ENCODE measurements at places on chromosomes 2 and 18. TPM values are rescaled to one million over a fixed set of nuclear protein-coding genes. Genes with fewer than 3 reads are reported as not detected.

SCTR gene
- 0.87 TPM for polyA plus RNA-seq

CPLX4 gene
- not detected for polyA plus RNA-seq

CCDC121 gene
- polyA plus RNA-seq = 6.6 TPM

GAL3ST2 gene
- not detected for polyA plus RNA-seq

BOLL gene
- polyA plus RNA-seq = 1.6 TPM

HRH4 gene
- not detected for polyA plus RNA-seq

DNA sequence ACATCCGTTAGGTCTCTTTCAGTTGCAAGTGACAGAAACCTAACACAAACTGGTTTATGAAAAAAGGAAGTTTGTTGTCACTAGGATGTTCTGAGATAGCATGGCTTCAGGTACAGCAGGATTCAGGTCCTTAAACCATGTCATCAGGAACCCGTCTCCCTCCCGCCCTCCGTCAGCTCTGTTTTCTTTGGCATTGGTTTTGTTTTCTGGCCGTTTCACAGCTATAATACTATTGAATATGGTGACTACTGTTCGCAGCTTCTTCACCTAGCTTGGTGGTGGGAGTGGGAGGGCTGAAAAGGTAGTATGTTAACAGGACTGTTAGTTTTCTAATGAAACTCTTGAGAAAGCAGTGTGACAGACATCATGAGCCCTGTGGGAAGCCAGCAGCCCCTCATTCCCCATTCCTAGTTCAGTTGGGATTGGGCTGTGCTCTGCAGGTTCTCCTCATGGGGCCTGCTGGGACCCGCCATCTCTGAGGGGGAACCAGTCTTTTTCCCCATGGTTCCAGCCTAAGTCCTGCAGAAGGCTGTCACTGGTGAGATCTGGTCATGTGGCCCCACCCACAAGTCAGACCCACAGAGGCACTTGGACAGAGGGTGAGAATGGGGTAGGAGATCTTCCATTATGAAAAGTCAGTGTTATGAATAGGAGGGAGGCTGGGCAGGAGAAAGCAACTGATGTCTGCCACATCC is 12.1 kb downstream of the PTMA start:
- DNase-seq = no peak

GRCh38 chr18:44128365-44128764 is 552.3 kb upstream of the SETBP1 start:
- DNase-seq = no peak

DNA sequence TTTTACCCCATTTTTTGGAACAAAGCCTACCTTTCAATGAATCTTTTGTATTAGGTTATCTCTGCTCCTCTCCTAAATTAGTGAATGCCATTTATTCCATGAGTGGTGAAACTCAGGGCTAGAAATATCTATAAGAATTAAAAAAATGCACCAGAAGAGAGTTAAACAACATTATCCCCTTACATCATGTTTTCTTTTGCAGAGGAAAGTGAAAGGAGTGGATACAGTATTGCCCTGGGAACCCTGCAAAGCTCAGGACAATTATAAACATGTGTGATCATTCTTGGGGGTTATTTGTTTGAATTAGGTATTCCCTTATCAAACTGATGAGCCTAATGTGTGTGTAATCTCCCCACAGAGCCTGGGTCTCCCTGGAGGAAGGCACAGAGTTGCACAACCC is 559.2 kb downstream of the RNF144A start:
- no peak for DNase-seq

GRCh38 chr2:233464056-233464455 is 102.5 kb downstream of the USP40 start:
- no peak for DNase-seq

- no peak for DNase-seq
Measured at GRCh38 chr2:143532061-143532460, 402.8 kb downstream of the ARHGAP15 start.

DNA sequence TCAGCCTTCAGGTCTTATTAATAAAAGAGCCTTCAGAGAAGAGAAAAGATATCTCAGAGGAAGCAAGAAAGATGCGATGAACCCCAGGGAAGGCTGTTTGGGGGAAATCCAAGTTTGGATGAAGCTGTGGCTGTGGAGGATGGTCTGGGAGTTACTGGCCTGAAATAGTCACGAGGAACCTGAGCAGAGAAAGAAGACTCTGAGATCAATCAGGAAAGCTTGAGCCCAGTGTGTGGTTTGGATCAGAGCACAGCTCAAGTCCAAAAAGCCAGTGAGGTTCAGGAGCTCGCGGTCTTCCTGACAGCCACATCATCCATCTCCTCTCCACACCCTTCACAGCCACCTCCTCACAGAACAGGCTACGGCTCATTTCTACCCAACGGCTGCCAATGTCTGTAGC is 87.4 kb upstream of the SERPINE2 start:
- peak; percentile 81 for DNase-seq

DNA sequence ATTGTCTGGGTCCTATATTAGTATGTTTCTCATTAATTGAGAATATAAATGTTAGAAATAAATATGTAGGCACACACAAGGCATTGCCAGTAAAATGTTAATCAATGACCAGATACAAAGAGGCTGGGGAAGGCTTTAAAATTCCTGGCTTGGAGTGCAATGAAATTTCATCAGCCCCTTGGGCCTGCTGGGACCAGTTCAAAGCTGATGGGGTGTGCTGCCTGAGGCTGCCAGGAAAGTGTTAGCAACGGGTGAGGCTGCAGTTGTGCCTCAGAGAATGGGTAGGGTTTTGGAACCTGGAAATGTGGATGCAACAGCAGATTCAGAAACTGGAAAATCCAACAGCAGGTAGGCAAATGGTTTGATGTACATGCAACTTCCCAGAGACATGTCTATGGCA is 68.9 kb downstream of the DIPK1C start:
- no peak for DNase-seq

GRCh38 chr2:11764359-11764758 is 17.9 kb downstream of the LPIN1 start:
- DNase-seq = no peak

DNA sequence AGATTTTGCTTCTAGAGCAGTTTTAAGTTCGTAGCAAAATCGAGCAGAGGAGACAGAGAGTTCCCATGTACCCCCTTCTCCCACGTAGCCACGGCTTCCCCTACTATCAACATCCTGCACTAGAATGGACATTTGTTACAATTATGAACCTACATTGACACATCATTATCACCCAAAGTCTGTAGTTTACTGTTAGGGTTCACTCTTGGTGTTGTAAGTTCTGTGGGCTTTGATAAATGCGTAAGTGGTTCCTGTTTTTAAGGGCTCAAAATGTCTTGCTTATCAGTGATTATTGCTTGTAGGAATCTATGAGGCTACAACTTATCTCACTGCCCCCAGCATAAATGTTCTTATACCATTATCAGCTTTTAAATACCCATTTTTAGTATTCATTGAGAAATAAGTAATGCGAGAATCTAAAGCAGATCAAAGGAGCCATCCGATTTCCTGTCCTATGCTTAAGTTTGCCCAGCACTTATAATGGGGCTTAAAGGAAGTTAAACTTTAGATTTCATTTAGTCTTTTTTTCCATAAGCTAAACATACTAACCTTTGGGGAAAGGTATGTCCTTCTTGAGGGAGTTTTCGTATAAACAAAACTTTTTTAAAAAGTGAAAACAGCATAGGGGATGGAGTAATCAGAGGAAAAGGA is 118.7 kb downstream of the HAUS1 start:
- DNase-seq = no peak

DNA sequence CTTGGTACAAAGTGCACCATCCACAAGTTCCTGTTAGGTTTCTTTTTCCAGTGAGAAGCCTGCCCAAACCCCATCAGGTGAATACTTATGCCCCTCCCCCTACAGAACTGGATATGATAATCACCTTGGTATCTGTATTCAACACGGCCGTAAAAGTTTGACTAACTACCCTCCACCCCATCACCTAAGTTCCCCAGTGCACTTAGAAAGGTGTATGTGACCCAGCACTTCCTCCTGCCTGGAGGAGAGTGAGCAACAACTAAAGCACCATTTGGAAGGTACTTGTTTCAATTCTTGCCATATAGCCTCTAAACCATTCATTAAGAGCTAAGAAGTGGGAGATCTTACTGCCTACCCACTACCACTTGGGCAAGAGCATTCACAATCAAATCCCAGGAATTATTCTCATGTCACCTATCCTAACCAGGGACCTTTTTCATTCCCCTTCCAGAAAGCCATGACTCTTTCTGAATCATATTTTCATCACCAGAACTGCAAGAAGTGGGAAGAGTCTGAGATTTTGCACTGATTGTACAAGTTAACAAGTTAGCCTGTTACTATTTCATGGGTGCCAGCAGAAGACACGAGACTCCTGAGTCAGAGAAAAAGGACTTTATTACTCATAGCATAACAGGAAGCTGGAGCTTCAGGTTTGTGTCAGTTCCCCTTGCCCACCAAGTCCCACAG is 53.5 kb upstream of the NDUFV2 start:
- no peak for DNase-seq
